ENCODE measurements at places on chromosomes 5 and 9. TPM values are rescaled to one million over a fixed set of nuclear protein-coding genes. Genes with fewer than 3 reads are reported as not detected.
A peak's percentile ranks its signal among the peaks of the same experiment; 100 is the strongest.

DNA sequence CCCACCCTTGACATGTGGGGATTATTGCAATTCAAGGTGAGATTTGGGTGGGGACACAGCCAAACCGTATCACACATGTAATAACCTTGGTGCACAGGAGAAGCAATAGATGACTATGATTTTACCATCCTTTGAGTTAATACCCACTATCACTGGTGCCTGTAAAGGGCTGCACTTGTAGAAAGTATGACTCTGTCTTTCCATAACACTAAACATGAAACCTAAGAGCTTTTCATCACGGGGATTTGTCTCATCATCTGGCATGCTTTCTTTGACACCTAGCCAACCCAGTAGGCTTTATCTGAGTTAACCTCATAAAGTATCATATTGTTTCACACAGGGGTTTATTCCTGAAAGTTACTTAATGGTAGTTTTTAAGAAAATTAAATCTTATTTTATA, 188.9 kb upstream of the TNC start:
- no peak for DNase-seq

DNA sequence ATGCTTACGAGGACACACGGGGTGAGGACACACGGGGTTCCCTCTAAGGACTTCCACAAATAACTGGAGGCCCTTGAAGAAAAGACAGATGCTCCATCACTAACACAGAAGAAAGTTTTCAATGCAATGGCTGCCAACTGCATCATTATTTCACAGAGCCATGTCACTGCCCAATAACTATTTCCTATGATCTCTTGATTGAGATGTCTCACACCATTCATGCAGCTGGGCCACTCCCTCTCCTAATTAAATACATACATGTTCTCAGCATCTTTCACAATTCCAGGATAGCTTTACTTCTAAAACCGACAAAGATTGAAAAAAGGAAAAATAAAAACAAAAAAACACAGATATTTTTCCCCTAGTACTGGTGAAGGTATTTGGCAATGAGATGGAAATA, 650.8 kb downstream of the SEMA5A start:
- DNase-seq: no peak

The PDE8B gene
- 7.4 TPM for total RNA-seq

The INSL4 gene
- not detected for total RNA-seq

The FCN2 gene
- not detected for total RNA-seq

DNA sequence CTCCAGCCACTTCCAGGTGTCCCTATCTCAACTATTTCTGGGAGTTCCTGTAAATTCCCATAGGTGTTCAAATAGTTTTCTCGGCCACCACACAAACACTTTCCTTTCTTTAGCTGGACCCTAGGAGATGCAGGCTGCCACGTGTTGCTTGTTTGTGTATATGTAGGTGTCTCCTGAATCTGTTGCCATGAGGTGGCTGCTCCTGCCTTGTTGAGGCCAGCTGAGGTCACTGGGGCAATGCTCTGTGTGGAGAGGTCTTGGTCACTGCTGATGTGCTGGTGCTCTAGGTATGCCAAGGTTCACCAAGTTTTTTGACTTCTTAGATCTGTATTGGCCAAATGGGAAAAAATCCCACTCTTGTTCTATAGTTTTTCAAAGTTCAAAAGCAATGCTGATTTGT, 132.5 kb upstream of the CHD1 start:
- no peak for DNase-seq

The RMRP gene
- 2,915 TPM for total RNA-seq

The SPINK4 gene
- total RNA-seq: not detected

The C9 gene
- total RNA-seq: not detected

DNA sequence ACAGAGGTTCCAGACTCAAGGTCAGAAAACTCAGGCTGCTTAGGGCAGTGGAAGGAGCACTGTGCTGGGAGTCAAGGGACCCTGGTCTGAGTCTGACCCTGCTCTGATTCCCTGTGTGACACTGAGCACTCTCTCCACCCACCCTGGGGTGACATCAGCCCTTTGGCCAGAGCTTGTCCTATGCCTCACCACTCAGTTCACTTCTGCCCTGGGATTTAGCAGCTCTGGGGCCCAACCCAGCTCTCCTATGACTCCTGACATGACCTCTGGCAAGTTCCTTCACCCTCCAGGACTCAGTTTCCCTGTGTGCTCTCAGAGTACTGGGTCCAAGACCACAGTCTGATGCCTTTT, 63.9 kb downstream of the FAM114A2 start:
- no peak for DNase-seq

The CDH9 gene
- not detected for total RNA-seq

DNA sequence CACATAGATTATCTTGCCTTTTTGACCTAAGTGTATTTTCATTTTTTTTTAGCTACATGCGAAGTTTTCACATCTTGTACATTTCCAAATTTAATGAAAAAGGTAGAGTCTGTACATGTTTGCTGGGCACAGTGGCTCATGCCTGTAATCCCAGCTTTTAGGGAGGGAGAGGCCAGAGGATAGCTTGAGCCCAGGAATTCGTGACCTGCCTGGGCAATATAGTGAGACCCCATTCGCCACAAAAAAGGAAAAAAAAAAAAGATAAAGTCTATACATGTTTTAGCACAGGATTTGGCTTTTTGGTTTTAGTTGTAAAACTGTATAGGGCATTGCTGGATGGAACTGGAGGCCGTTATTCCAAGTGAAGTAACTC, 28.8 kb downstream of the RAI14 start:
- no peak for DNase-seq

The REEP2 gene
- 7.5 TPM for total RNA-seq

GRCh38 chr5:157347301-157348048, 81.6 kb downstream of the CYFIP2 start:
- DNase-seq: no peak

GRCh38 chr5:1915316-1915715, 32.6 kb upstream of the IRX4 start:
- no peak for DNase-seq

GRCh38 chr5:172144291-172144815, 43.7 kb downstream of the STK10 start:
- peak; percentile 63 for DNase-seq

DNA sequence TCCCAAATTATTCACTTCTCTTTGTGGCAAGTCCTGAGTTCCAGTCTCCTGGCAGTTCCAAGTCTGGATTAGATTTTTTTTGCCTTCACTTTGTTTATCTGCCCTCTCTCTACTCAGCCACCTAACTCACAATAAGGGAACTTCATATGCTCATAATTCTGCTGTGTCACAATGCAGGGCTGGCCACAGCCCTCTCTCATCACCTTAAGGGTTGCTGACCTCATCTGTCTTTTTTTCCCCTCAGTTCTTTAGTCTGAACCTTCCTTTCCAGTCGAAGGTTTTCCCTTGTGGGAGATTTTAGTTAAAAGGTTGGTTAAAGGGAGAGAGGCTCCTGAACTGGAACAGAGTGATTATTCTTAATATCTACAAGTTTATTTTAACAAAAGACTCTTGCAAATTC, 4.1 kb downstream of the BAG1 start:
- no peak for DNase-seq

The IFNA8 gene
- not detected for total RNA-seq

DNA sequence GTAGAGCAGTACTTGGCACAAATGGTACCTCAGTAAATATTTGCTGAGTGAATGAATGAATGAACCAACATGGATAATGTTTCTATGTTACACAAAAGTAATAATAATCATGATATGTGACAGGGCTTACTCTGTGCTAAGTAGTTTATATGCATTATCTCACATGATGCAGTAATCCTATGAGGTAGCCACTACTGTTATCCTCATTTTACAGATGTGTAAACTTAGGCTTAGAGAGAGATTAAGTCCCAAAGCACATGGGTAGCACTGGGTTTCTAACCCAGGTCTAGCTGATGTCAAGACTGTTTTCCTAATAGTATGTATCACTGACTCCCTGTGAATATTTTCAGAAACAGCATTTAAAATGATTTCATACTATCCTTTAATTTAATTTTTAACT, 44.1 kb upstream of the VDAC1 start:
- no peak for DNase-seq

DNA sequence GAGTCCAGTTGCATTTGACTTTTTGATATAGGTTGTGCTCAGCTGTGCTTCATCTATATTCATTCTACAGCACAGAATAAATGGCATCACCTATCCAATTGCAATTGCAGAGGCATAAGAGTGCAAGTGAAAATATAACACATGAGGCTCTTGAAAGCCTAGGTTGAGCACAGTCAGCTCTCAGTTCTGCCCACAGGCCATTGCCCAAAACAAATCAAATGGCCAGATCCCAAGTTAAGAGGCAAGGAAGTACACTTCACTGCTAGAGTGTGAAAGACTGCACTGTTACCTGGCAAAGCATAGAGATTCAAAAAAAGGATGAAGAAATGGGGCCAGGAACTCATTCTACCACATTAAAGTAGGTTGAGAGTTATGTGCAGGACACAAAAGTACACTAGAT, 305.5 kb upstream of the SEMA6A start:
- no peak for DNase-seq

The IFNA14 gene
- not detected for total RNA-seq

DNA sequence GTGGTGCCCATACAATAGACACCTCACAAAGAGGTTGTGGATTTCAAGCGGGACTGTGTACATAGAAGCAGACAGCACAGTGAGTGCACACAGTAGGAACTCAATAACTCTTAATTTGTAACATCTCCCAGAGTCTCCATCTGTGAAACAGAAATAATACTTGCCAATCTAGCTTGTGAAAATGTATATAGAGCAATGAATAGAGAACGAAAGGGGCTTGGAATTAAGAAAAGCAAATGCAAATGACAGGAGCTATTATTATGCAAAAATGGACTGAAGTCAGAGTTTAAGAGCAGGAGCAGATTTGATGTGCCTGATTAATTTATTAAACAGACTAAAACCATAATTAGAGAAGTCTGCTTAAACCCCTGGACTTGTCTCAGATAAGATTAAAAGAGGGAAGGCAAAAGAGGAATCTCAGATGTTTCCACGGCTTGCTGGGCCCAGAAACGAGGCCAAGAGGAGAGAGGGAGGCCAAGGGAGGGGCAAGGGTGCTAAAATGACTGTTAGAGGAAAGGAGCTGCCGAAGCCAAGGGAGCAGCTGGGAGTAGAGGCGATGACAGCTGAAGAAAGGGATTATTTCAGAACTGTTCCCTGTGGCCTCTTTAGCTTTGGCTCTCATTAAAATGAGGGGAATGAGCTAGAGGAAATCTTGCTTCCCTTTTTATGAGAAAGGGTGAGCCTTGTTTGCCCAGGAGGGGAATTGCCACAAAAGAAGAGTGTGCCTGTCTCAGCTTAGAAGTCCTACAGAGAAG, 72.1 kb downstream of the FEM1C start:
- DNase-seq: no peak

All from tibial nerve (tissue), 4 donors.